ENCODE measurements at places on chromosomes 11 and 22.

DNA sequence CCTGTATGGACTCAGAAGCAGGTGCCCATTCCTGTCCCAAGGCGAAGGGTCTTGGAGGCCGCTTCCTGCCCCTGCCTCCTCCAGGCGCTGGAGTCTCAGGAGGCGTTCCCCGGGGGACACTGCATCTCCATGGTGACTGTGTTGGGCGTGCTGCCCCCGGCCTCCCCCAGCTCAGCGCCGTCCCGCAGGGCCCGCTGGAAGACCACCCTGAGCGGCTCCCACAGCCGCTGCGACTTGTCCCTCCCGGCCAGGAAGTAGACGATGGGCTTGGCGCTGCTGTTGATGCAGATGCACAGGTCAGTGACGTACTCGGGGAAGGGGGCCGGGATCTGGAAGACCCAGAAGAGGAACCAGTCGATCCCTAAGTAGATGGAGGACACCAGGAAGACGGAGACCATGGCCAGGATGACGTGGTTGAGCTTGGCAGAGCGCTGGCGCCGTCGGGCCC is 7.8 kb downstream of the MRGPRF start:
- DNase-seq: no peak

- DNase-seq: no peak
These were observed 28.8 kb downstream of the ZC3H7B start for GRCh38 chr22:41330169-41330568.

GRCh38 chr11:73312851-73313327 is 4.8 kb downstream of the ARHGEF17 start:
- no peak for DNase-seq

DNA sequence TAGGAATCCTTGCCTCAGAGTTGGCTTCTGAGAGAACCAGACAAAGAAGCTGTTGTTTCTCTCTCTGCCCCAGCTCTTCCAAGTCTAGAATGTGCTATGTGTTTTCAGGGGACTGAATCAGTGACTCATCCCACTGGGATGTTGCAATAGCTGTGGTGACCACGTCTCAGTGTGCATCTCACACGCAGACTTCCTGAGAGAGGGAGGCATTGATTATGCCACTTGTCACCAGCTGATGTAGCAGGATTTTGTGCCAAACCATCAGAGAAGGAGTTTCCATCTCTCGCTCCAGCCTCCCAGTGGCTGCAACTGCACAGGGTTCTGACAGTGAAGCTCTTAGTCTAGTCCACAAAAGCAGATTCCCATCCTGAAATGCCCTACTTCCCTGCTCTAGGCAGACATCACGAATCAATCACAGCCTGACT is 455.8 kb downstream of the MIAT start:
- DNase-seq: no peak

GRCh38 chr11:19094859-19095258 is 22.1 kb upstream of the ZDHHC13 start:
- DNase-seq: no peak

DNA sequence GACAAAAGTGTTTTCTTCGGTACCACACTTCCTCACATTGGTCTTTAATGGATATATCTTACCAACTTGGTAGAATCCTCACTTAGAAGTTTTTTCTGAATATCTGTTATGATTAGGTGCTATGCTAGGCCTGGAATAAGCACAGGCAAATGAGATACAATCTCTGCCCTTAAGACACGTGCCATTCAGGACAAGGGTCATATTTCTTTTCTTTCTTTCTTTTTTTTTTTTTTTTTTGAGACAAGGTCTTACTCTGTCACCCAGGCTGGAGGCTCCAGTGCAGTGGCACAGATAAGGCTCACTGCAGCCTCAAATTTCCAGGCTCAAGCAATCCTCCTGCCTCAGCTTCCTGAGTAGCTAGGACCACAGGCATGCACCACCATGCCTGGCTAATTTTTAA is 23.0 kb downstream of the WBP2NL start:
- no peak for DNase-seq

- no peak for DNase-seq
These were observed 35.8 kb upstream of the HSD17B12 start for GRCh38 chr11:43644621-43645299.
